ENCODE measurements at places on chromosomes 3 and 15.

GRCh38 chr3:192980632-192981031 lies 63.0 kb upstream of the MB21D2 start:
- no peak for DNase-seq

- DNase-seq, result no peak
Observed at GRCh38 chr3:62372621-62373041, 719 bp downstream of the FEZF2 start.

DNA sequence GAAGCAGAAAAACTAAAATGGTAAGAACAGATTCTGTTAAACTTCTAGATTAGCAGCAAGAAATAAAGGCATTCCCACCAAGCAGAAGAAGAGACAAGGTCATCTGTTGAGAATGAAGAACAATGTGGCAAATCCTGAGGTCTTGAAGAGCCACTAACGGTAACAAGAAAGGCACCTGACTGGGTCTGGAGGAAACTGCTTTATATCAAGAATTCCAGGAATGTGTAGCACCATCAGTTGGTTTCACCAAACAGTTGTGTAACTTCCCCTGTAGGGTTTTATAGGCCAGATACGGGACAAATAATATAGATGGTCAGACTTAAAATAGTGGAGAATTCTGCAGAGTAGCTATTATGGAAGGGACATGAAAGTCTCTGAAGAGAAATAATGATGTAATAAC lies 57.3 kb downstream of the ACAP2 start:
- DNase-seq, result no peak

DNA sequence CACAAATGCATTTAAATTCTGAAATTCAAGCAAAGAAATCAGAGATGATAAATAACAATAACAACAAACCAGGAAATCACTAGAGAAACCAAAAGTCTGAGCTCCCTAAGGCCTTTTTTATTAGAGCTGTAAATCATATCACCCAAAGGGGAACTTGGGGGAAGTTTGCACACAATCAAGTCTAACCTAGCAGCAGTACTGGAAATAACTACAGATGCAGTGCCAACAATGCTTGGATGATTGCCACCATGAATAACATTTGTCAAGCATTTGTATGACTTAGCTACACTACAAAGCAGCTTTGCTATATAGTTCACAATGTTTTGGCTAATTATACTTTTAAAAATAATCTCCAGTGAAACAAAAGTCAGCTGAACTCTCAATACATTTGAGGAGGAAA lies 27.8 kb downstream of the SHQ1 start:
- DNase-seq, result no peak

DNA sequence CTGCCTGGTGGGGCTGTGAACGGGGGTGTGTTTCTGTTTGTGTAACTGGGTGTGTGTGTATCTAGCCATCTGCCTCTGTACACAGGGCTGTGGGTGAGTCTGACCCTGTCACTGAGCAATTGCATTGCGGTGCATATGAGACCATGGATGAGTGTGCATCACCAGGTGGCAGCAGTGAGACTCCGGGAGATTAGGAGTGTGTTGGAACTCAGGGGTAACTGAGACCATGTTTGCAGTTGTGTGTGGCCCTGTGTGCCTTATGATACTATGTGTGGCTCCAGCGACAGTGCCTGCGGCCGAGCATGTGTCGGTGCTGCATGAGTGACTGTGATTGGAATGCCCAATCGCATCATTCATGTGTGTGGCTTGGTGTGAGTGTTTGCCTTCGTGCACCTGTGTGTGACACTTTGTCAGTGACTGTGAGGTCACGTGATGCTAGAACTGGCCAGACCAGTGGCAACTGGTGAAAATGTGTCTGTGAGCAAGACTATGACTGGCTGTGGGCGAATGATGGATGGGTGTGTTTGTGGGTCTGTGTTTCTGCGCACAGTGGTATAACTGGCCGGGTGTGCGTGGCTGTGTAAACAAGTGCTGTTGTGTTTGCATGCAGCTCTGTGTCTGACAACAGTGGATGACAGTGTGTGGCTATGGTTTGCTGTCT lies 14.0 kb downstream of the VILL start:
- DNase-seq, result no peak

GRCh38 chr15:50977162-50977561 lies 68.7 kb downstream of the AP4E1 start:
- DNase-seq, result no peak

DNA sequence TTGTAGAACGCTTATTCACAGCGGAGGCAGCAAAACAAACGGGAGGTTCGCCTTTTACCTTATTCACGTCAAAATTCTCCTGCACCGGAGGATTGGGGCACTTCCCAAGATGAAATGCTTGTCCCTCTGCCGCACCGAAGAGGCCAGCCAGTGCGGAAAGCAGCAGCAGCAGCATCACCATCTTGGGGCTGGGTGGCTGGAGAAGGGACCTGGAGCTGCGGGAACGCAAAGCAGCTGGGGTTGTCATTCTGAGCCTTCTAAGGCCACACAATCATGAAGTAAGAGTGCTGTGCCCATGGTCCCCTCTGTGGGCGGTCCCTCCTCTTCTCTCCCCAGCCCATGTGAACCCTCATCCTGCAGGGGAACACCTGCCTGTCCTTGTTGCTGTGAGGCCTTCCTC lies 4.5 kb downstream of the APOD start:
- DNase-seq, result no peak

GRCh38 chr15:43977072-43977884 lies 150.5 kb downstream of the WDR76 start:
- no peak for DNase-seq

- no peak for DNase-seq
Observed at GRCh38 chr3:82386647-82387046, 625.2 kb upstream of the GBE1 start.

DNA sequence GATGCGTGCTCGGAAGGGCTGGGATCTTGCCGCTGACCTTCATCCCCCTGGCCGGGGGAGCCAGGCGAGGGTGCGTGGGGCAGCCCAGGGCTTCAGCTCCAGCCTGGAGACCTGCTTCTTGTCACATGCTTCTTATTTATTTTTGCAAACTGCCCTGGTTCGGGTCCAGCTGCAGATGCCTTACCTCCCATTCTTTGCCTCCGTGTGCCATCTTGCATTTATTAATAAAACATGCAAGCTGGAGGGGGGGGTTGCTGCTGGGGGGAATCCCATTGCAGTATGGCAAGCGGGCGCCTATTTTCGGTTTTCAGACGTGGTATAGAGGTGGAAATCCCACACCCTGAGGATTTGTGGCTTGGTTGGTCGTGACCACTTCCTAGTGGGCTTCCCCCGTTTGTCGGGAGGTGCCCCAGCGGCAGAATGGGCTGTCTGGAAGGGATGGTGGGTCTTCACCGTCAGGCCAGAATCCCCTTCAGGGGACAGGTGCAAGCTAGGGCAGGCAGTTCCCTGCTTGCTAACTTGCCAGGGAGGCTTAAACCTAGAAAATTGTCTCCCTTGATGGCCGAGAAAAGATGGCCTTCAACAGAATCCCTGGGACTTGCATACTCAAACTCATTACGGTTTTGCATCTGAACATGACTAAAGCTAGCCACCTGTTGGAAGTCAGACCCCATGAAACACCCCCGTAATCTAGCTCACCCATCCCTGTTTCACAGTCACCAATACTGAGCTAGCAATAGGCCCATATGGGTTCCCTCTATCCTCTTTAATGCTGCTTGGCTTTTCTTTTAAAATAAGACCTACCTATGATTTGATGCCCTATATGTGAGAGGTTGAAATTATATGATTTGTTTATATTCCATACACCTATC lies 569 bp downstream of the TMEM266 start:
- peak; percentile 6 for DNase-seq

DNA sequence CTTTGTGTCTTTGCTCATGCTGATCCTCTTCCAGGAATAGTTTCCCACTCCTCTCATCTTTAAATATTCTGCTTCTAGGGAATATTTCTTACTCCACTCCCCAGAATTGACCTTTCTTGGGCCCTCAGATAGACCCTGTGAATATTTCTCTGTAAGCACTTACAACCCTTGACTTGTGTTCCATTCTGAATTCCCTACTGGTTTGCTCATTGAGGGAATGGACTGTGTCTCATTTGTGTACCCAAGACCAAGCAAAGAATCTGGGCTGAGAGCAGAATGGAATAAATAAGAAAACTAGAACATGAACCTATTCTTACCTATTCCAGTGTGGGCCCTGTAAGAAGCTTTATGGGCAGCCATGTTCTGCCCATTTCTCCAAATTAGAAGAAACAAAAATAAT lies 72.7 kb upstream of the TSPAN3 start:
- no peak for DNase-seq

DNA sequence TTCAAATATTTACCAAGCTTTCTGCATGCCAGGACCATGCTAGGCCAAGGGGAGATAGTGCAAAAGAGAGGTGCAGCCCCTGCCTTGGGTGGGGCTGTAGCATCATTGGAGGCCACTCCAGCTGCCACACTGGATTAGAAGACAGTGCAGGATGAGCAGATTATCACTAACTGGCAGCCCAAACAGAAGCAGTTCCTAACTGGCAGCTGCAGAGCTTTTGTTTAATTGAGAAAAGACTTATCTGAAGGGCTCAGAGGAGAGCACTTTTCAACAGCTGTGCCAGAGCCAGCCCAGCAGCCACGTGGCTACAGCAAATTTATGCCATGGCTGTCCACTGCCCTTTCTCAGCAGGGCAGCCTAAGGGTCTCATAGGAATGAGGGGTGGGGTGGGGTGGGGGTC lies 13.5 kb upstream of the ACSBG1 start:
- DNase-seq, result no peak

DNA sequence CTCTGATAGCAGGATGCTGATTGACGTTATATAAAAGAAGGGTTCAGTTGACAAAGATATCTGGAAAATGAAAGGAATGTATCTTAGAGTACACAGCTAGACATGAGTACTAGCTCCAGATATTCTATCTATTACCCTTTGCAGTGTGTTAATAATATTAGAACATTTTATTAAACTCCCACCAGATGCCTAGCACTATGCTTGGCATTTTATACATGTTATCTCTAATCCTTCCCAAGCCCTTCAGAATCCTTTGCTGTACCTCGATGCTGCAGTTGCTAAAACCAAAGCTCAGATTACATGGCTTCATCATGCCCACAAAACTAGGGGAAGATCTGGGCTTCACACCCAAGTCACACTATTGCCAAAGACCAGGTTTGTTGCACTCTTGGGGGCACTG lies 350.1 kb upstream of the AZI2 start:
- no peak for DNase-seq
